ENCODE measurements at places on chromosomes 4 and X.

DNA sequence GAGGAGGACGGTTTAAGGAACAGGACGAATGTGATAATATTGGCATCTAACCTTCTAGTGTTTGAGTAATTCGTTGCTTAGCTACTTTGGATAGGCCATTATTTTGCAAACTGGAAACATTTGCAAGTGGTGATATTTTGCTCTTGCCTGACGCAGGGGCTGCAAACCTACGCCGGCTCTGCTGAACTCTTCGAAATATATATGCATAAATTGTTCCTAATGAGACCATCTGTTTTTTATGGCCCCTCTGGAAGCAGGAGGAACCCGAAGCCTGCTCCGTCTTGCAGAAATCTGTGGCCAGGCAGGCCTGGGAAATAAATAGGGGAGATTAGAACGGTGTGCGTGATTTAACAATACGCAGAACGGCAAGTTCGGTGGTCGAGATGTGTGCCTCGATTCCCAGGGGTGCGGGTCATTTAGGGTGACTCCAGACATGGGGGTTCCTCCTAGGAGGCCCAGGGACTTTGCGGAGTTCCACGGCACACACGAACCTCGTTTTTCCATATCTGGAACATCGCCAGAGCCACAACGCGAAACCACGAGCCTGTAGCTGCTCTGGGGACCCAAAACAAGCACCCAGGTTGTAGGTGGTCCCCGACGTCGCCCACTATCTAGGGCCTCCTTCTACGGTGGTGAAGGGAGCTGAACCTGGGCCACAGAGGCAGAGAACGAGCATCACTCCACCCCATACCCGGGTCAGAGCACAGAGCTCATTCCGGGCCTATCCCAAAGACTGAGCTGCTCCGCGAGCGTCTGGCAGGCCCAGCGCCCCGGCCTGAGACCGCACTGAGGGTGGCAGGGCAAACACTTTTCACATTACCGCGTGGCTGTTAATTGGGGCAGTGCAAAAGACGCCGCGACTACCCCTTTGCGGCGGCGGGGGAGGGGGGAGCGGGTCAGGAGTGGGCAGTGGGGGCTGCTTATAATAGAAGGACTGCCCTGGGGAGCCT lies 89.7 kb downstream of the BCOR start:
- DNase-seq = no peak

GRCh38 chr4:150973626-150974251 lies 41.3 kb downstream of the LRBA start:
- DNase-seq = no peak

DNA sequence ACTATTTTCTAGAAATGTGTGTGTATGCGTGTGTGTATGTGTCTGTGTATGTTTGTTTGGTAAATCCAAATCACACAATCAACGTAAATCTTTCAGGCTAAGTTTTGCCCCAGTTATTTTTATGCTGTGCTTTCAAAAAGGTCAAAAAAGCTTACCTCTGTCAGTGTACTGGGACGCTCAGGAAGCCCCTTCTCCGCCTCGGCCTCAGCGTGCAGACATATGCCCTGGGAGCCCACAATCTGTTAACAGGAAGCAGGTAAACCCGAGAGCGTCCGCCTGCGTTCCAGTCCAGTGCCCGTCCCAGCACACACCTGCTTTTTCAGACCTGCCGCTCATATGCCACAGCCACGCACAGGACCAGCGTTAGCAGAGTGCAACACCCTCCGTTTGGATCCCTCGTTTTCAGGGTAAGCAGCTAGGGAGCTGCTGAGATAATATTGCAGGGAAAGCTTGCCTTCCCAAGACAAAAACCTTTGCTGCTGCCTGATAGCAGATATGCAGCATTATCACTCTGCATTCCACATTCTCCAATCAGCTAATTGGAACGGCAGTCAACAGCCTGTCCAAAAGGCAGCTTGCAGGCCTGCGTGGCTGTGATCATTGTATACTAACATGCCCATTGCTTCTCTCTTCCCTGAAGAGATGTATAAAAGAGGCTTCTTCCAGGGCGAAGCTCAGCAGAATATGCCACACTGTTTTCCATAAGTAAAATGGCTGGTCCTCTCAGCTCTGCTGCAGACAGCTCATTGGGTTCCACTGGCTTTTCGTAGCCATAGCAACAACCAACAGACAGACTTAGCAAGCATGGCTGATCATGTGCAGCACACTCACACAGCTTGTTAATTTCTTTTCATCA lies at the start of gene SORBS2:
TSS of gene SORBS2 (minus strand) at position 686 of the 856 bp plus-strand sequence. CDS start 121,623 bp downstream, outside the sequence.
- DNase-seq = no peak

GRCh38 chrX:141469469-141469868 lies 115.1 kb downstream of the SPANXA1 start:
- DNase-seq = no peak

DNA sequence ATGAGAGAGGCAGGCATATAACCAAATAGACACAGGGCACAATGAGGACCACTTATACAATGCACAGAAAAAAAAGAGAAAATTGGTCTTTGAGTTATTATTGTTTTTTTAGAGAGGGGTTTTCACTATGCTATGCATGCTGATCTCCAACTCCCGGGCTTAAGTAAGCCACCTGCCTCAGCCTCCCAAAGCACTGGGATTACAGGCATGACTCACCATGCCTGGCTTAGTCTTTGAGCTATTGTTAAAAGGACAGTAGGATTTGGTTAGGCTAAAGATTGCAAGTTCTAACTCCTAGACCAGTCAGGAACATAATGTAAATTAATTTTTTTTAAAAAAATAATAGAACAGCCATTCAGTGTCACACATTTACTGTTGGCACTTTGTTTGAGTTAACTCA lies 340.1 kb downstream of the GPAT3 start:
- DNase-seq = no peak

GRCh38 chr4:94634271-94634670 lies 123.5 kb upstream of the BMPR1B start:
- DNase-seq = no peak

GRCh38 chr4:168360271-168360670 lies 41.7 kb upstream of the DDX60 start:
- no peak for DNase-seq

DNA sequence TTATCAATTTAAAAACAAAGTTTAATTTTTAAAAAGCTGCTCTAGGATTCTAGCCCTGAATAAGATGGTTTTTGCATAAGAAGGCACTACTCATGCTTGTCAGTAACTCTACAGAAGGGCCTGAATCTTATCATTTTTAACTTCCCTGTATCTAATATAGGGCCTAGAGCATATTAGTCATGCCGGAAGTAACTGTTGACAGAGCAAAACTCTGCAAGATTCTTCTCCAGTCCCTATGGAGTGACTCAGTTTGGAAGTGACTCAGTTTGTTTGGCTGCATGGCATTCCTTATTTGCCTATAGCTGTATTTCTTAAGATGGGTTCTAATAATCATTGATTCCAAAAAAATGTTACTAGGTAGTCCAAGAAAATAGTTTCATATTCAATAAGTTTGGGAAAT lies 431.8 kb upstream of the HTR2C start:
- DNase-seq = no peak

GRCh38 chrX:153714256-153714655 lies 9.9 kb downstream of the BCAP31 start:
- DNase-seq = no peak

DNA sequence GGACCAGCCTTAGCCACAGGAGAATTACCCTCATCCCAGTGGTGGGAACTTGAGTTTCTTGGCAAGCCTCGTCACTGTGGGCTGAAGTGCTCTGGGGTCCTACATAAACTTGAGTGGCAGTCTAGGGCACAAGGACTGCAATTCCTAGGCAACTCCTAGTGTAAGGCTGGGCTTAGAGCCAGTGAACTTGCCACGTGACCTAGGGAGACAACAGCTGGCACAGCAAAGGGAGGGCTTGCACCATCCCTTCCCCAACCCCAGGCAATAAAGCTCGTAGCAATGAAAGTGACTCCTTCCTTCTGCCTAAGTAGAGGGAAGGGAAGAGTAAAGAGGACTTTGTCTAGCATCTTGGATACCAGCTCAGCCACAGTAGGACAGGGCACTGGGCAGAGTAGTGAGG lies 81.8 kb downstream of the TEX11 start:
- DNase-seq = no peak

GRCh38 chr4:123661080-123661737 lies 264.6 kb downstream of the SPRY1 start:
- DNase-seq = no peak

DNA sequence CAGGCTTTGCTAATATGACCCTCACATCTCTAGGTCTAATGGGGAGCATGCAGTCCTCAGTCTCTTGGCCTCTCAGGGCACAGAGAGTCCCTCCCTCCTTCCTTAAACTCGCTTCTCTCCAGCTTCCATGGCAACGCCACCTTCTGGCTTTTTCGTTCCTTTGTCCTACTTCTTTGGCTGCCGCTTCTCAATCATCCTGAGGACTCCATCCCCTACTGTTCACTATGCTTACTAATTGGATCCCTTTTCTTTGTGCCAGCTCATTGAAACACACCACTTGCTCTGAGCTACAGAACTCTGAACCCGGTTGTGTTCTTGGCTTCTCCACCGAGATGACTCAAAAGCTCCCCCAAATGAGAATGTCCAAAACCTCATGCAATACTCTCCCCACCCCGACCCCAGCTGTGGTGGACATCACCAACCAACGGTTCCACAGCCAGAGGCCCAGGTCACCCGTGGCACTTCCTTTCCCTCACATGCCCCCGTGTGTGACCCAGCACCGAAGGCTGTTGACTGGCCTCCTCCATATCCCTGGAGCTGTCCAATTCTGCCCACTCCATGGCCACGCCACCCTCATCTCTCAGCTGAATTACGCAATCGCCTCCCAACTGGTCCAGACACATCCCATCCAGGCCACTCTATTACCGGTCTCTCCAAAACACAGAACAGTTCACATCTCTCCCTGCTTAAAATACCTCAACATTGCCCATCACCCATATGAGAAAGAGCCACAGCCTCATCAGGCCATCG lies 34.7 kb downstream of the CRMP1 start:
- DNase-seq = no peak

GRCh38 chrX:69299285-69299684 lies 134.0 kb upstream of the PJA1 start:
- DNase-seq = no peak

GRCh38 chr4:103144926-103145325 lies 45.3 kb upstream of the BDH2 start:
- DNase-seq = no peak

DNA sequence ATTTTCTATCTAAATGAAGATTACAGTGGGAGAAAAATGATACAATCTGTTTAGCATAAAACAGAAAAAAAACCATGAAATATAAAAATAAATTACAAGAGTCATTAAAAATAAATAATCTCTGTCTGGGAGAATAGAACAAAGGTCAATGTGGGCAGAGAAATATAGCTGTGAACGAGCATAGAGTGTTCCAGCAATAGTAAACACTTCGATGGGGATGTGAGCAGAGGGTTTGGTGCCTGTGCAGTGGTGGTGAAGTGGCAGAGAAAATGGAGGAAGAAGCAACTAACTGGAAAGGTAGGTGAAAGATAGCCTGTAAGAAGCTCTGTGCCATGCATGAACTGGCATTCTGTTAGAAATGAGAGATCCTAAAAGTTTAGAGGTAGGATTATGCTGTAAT lies 64.9 kb downstream of the ANKRD50 start:
- no peak for DNase-seq

- no peak for DNase-seq
Measured at GRCh38 chrX:139831675-139832456, 101.0 kb downstream of the ATP11C start.

GRCh38 chrX:63812823-63813222 lies 27.8 kb upstream of the ARHGEF9 start:
- no peak for DNase-seq

- DNase-seq = no peak
Measured at GRCh38 chrX:102723456-102723855, 2.9 kb downstream of the GPRASP3 start.

DNA sequence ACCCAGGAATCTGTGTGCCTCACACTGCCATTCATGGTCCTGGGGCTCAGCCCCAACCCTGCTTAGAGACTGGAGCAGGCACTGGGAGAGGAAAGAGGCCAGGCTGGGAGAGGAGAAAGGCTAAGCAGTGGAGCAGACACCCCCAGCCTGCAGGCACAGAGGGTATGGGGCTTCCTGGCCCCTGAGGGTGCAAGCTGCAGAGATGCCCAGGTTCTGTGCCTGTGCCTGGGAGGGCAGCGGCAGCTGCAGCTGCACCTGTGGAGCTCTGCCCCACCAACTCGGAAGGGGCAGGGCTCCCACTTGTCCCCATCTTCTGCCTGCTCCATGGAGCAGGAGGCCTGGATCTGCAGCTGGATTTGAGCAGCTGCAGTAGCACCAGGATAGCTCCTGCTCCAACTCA lies 47.9 kb downstream of the DMP1 start:
- DNase-seq = no peak

DNA sequence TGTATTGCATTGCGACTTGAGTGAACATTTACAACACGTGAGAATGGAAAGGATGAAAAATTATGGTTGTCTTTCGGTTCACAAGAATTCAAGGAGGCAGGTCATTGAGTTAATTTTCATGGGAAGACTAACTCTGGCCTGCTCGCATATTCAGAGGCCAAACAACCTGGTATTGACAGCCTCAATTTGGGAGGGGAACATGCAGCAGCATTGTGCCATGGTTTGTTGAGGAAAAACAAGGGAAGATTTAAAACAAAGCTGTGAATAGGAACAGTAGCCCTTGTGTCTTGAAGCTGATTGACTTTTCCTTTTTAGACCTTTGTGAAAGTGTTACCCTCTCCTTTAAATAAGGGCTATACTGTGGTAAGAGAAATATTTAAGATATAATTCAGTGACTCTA lies 31.9 kb downstream of the FAT4 start:
- DNase-seq = no peak

DNA sequence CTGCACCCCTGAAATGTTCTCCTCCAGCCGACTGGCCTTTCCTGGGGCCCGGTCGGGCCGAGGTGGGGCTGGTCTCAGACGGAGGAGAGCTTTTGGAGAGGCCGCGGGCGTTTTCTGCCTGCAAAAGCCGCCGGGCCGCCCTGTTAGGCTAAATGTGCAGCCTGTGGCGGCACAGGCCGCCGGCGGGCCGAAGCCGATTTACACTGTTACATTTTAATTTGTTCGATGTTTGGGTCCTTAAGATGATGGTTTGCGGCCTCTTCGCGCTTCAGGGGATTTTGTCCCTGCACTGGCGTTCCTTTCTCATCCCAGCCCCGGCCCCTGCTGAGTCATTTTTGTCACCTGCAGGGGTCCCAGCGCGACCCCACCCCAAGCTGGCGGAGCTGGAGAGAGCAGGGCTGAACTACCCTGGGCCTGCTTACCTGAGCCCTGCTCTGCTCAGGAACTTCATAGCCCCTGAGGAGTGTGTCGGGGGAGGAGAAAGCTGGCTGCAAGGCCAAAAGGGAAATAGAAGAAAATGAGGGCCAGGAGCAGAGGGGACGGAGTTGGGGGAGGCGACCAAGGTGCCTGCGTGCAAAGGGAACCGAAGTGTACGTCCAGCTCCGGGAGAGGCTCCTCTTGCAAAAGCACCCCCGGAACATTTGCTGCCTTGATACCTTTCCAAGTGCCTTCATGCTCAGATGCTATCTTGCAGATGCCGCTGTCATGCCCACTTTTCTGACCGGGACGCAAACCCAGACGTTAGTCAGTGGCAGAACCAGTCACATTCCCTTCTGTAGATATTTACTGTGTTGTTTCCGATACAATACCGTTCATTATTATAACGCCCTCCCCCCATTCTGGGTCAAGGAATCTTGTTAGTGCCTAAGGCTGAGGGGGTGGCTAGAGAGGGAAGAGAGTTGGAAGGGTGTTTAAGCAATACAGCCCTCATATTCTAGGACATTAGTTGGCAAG lies 977 bp upstream of the RBBP7 start:
- no peak for DNase-seq

- no peak for DNase-seq
Measured at GRCh38 chrX:151543706-151544105, 19.8 kb upstream of the PASD1 start.

GRCh38 chr4:175054980-175055379 lies 136.8 kb downstream of the ADAM29 start:
- no peak for DNase-seq

Data from stimulated activated CD4-positive, alpha-beta T cell treated with anti-CD3 and anti-CD28 coated beads, TNF-alpha, amount 100 ng/mL, for 24 hours (primary cell).